ENCODE measurements at places on chromosomes 11 and 22.

DNA sequence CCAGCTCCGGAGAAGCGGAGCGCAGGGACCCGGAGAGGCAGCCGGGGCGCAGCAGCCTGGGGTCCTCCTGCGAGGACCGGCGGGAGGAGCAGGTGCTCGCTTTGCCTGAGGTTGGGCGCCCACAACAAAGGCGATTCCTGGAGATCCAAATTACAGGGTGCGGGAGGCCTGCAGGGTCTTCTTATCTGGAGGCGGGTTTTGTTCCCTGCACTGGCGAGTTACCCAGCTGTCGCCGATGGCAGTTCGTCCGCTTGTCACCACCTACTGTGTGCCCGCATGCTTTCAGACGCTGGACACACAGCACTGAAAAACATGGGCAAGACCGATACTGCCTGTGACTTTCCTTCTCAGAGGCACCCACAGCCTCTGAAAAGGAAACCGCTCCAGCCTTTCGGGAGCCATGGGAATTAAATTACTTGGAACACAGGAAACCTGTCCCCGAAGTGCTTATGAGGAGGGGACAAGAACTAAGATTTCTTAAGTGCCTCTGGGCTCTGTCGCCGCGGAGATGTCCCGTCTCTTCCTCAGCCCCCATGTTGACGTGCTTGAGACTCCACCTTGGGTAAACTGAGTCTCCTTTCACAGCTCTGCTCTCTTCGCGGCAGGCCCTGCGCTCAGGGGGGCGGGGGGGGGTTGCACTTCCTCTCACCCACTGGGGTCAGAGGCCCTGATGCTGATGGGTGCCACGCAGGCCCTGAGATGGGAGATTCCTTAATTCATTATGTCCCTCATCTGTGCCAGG is 1.3 kb upstream of the ZFTA start:
- no peak for DNase-seq

GRCh38 chr11:109818290-109818689 is 274.9 kb upstream of the ZC3H12C start:
- DNase-seq, result no peak

GRCh38 chr22:20569059-20570058 is 61.9 kb downstream of the MED15 start:
- DNase-seq, result no peak

- no peak for DNase-seq
These were observed 440 bp upstream of the SLC25A45 start for GRCh38 chr11:65382804-65383368.

GRCh38 chr11:104306862-104307474 is 143.0 kb upstream of the PDGFD start:
- no peak for DNase-seq

- DNase-seq, result no peak
These were observed 2.4 kb downstream of the ZC3H12C start for GRCh38 chr11:110095554-110095953.

DNA sequence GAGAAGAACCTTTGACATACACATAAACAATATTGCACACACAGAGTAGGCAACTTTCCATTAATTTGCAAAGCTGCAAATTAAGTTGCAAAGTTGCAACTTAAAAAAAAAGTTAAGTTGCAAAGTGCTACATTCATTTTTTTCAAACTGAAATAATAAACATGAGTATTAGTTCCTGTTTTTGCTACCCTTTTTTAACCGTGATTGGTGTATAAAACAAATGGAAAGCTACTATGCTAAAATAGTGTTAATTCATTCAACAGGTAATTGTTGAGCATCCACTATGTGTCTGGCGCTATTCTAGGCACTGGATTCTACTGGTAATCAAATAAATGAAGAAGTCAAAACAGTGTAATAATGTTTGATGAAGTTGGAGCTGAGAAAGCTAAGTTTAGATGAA is 8.1 kb downstream of the ZFP91 start:
- no peak for DNase-seq

DNA sequence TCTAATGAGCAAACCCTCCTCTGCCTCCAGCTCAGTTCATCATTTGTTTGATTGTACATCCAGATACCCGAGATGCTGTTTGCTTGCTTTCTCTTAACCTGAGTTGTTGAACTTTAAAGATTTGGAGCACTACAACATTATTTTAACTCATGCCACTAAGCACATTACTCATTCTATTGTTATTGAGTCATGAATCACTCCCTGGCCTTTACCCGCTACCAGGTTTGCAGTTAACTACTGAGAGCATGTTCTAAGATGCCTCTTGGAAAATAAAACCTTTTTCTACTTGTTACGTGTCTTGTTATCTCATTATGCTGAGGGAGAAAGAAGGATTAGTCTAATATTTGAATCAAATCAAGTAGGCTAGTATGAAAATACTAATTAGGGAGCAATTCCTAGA is 720.6 kb upstream of the ANO5 start:
- DNase-seq, result no peak

DNA sequence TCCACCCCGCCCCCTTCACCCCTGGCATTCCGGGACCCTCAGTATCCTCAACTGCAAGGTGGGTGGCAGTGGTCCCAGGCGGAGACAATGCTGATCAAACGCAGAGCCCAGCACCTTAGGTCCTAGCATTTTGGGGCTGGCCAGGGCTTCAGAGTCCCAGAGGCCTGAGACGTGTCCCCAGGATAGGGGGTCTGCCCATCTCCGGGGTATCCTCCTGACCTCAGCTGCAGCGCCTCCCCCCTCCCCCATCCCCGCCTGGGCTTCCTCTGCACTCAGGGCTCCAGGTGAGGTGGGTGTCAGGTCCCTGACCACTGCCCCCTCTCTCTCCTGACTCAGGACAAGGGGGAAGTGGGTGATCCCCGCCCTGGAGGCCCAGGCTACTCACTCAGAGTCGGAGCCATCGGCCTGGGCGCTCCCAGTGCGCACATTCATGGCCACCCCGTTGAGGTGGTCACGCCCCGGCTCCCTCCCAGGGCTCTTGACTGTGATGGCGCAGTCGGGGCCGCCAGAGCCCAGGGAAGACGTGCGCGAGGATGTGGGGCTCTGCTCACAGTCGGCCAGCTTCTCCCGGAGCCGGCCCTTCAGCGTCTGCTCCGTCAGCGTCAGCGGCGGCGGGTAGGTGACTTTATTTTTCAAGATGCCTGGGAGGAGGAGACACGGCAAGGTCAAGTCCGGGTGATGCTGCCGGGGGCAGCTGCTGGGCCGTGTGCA is 28.3 kb downstream of the TRMU start:
- DNase-seq, result no peak

DNA sequence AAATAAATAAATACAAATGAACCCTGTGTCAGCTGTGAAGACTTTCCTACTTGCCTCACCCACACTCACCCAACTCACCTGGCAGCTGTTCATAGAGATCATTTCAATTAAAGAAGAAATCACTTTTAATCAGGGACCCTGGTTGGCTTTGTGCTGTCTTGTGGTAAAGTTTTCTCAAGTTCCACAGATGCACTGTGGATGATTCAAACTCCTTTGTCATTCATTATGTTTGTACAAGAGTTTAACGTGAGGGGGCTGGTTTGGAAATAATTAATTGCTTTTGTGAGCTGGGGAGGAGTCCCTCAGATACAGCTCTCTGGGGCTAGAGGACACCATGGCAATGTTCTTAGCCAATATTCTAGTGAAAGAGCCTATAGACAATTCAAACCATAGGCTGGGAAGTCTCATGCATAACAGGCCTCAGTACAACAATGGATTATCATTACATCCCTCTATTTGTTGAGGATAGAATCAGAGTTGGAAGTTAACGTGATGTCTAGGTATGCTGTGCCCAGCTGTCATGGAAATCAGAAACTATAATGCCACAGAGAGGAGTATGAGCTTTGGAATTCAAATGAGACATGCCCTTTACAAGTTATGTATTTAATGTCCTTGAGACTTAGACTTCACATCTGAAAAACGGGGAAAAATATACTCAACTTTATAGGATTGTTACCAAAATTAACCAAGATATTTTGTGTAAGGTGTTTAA is 698.5 kb downstream of the KCNA4 start:
- DNase-seq, result no peak
